ENCODE measurements at places on chromosomes 5 and 9.

GRCh38 chr5:36836831-36837230, 39.7 kb upstream of the NIPBL start:
- no peak for DNase-seq

- no peak for DNase-seq
Measured at GRCh38 chr5:82147860-82148573, 130.1 kb downstream of the RPS23 start.

DNA sequence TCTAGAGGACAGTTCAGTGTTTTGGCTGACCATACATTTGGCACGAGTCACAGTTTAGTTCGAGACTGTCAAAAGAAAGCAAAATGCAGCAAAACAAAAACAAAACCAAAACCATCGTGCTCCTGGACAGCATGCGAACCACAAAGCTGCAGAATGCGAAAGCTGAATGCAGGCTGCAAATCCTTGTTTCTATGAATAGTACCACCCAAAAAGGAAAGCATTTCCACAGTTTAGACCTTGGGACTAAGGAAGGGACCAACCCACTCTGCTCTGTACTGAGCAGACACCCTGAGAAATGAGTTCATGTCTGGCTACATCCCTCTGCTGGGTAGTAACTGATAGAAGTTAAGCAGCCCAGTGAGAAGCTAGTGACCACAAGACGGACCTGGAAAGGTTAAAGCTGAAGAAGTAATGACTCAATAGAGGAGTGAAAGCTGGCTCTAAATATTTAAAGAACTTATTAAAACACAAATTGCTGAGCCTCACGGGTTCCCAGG, 3.9 kb downstream of the GCNT4 start:
- DNase-seq: no peak

DNA sequence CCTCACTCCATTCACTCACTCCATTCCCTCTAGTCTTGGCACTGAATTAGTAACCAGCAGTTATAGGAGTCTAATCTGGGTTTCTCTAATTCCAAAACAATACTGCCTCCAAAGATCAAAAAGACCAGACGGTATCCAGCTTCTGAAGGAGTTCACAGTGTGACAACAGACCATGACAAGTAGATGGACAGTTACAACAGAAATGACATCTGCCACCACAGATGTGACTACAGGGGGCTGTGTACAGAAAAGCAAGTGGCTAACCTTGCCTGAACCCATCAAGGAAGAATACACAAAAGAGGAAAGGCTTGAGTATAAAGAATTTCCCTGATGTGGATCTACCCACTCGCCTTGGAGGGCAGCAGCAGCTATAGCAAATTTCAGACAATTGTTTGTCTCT, 112.4 kb downstream of the ACTL7B start:
- no peak for DNase-seq

GRCh38 chr5:124030043-124030491, 518.1 kb downstream of the CSNK1G3 start:
- no peak for DNase-seq

DNA sequence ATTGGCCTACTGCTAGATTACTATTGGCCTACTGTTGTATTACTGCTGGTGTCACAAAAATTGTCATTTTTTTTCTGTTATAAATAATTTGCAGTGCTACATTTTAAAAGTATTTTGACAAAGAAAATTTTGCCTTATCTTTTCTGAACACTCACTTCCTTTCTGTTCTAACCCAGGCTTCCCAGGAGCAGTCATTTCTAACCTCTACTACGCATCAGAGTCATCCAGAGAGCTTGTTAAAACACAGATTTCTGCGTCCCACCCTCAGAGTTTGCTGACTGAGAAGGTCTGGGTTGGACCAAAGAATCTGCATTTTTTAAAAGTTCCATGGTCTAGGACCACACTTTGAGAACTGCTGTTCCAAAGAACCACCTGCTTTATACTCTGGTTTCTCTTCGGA, 306.1 kb downstream of the GLIS3 start:
- no peak for DNase-seq

GRCh38 chr5:59157068-59157467, 574.2 kb downstream of the RAB3C start:
- DNase-seq: no peak

DNA sequence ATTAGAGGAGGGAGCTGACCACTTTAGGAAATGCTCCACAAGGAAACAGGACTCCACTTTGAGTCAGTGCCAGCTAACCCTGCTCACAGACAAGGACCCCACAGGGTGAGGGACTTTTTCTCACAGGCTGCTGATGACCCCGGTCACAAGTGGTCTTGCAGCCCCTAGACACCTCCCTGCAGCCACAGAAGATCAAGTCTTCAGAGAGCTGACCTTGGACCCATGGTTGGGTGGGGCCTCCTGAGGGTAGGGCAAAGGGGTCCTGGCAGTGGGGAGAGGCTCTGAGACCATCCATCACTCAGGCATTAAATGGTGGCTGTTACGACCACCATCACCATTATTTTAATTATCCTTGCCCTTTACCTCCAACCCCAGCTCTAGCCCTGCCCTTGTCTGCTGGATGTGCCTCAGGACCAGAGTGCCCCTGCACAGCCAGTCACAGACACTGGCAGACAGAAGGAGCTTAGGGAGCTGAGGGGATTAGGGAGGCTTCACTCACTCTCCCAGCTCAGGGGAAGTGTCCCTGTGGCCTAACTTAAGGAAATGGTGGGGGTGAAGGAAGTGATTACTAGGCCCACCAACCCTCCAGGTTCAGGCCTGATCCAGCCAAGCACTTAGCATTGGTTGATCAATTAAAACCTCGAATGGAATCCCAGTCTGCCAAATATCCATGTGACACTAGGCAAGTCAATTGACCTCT, 1.6 kb downstream of the ACSL6 start:
- no peak for DNase-seq

- no peak for DNase-seq
Measured at GRCh38 chr5:143924311-143924978, 112.5 kb downstream of the HMHB1 start.

- DNase-seq: no peak
Measured at GRCh38 chr5:180553530-180553929, 37.8 kb downstream of the SCGB3A1 start.

DNA sequence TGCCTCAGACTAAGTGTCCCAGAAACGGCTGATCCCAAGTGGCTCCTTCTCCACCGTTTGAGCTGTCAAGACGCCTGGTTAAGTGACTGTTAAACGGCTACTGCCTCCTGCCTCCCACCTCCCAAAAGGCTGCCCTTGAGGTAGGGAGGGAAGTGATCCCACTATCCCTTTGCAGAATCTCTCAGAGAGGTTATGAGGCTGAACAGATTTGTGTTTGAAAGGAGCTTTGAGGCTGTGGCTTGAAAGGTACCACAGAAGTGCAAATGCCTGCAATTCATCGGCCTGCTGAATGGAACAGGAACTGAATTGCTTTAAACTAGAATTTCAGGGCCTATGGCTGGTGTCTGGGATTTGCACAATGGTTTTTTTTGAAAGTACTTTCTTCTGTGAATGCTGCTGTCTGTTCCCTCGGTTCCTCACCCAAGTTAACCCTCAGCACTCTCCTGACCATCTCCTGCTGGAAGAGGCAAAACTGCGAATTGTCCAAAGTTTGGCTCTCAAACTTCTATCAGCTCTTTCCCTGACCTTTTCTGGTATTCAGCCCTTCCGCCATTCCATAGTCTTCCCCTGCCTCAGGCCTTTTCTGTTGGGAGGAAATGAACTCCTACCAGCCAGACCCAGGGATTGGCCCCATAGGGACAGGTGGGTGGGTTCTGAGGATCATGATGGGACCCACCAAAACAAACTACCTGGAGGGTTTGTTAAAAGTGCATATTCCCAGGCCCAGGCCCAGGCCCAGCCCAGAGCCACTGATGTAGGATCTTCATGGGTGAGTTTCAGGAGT, 453.3 kb downstream of the KDM4C start:
- DNase-seq: no peak

GRCh38 chr5:92969781-92970237, 611.2 kb downstream of the NR2F1-AS1 start:
- DNase-seq: no peak

- no peak for DNase-seq
Measured at GRCh38 chr5:133371371-133372155, 240.8 kb downstream of the FSTL4 start.

- DNase-seq: no peak
Measured at GRCh38 chr5:90547072-90547536, 11.5 kb upstream of the ADGRV1 start.

GRCh38 chr9:73613092-73613701, 461.5 kb downstream of the ANXA1 start:
- DNase-seq: no peak

DNA sequence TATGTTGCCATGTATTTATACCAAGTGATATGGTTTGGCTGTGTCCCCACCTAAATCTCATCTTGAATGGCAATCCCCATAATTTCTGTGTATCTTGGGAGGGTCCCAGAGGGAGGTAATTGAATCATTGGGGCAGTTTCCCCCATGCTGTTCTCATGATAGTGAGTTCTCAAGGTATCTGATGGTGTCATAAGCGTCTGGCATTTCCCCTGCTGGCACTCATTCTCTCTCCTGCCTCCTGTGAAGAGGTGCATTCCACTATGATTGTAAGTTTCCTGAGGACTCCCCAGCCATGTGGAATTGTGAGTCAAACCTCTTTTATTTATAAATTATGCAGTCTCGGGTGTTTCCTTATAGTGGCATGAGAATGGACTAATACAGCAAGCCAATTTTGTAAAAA, 140.8 kb upstream of the ADAMTSL1 start:
- DNase-seq: no peak

DNA sequence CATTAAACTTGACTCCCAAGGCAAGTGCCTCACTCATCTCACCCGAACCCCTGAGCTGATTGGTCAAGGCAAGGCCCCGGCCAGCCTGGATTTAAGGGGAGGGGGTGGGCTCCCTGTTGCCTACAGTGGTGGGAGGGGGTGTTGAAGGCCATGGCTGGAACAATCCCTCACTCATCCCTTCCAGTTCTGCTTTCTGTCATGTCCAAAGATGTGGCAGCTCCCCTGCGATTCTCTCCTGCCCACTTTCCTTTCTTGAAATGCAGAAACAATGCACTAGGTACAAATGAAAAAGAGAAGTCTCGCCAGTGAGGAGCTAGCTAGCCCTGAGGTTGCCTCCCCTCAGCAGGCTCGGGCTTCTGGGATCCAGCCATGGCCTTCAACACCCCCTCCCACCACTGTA, 240.9 kb downstream of the SYK start:
- no peak for DNase-seq

DNA sequence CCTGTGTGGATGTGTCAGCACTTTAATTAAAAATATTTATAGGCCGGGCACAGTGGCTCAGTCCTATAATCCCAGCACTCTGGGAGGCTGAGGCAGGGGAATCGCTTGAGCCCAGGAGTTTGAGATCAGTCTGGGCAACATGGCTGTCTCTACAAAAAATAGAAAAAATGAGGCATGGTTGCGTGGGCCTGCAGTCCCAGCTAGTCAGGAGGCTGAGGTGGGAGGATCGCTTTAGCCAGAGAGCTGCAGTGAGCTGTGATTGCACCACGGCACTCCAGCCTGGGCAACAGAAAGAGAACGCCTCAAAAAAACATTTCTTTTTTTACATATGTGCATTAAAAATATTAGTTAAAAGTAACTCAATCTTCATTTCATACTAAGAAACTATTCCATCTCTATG, 6.2 kb downstream of the TBC1D9B start:
- DNase-seq: no peak

DNA sequence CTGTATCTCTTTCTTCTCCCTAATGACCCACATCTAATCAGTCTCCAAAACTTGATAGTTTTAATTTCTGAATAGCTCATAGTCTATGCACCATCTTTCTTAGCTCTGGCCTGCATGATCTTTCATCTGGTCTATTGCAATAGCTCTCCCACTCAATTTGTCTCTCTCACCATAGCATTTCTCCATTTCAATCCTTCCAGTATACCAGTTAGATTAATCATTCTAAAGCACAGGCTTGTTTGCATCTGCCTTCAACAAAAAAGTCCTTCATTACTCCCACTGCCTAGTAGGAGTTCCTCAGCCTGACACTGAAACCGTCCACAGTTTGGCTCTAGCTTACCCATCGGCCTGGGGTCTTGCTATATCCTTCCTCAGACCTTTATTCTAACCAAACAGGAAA, 344.9 kb downstream of the ENC1 start:
- DNase-seq: no peak

DNA sequence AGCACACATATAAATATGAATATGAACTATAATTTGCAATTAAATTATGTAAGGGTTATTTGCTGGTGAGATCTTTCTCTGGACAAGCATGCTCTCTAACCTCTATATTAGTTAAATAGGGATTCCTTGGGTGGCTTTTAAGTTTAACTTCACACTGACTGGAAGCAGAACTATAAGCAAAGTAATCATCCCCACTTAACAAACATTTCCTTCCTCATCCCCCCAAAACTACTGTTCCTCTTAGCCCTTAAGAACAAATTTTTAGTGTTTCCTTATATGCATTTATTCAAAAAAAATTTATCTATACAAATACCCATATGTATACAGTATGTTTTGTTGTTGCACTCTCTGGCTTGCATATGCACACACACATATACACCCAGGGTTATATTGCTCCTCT, 512.1 kb upstream of the MEF2C start:
- no peak for DNase-seq

DNA sequence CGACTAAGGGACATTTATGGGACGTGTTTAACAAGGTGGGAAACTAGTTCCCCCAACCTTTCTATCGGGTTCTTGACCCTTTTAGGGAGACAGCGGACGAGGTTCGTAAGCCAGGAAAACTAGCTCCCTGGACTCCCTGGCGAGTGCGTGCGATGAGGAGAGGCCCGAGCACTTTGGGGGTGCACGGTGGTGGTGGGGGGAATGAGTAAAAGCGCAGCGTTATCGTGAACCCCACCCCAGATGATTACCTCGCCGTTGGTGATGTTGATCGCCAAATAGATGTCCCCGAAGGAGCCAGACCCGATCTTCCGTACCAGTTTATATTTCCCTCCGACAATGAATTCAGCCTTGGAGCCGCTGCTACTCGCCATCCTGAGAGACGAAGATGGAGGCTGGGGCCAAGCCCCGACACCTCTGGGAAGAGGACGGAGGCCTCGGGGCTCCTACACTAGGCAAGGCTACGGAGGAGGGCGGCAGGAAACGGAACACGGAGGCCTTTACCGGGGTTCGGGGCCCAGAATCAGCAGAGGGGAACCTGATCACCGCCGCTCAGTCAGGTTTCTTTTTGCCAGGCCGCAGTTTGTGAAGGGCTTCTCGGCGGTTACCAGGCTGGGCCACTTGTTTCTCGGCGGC, 529 bp downstream of the CSNK1A1 start:
- DNase-seq: no peak

- no peak for DNase-seq
Measured at GRCh38 chr5:74641735-74642542, 1.4 kb upstream of the ENC1 start.

GRCh38 chr9:33153001-33153400, 14.1 kb downstream of the B4GALT1 start:
- no peak for DNase-seq

DNA sequence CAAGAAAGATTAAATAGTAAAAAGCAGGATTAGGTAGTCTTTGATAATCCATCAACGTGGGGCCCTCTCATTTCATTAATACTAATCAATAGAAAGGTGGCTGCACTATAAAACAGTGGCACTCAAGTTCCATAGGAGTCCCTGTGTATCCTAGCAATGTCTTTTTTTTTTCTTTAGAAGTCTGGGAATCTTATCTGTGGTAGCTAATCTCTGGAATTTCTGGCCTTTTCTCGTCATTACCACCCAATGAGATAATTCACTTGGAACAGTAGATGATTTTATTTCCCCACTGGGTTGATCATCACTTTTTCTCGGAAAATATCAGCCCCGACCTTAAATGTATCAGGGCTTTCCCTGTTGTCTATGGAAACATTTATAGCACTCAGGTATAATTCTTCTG, 86.8 kb upstream of the CDH6 start:
- DNase-seq: no peak

- no peak for DNase-seq
Measured at GRCh38 chr5:61281686-61282085, 50.4 kb upstream of the ZSWIM6 start.

Data from GM12891 (cell line).